COLO829 (cell line): ENCODE measurements at places on chromosomes 5 and 9.

DNA sequence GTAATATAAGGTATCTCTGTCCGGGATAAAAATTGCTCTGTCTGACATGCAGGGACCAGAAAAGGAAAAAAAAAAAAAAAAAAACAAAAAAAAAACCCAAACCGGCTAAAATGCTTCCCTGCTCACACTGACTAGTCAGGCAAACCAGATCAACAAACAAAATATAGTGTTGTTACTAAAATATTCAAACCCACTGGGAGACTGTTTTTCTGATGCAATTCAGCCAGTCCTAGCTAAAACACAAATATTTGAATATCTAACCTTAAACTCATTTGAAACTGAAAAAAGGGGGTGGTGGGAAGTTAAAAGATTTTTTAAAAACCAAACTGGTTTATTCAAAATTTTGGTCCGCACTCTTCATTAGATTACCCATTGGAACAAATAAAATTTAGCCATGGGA lies 61.0 kb downstream of the APBA1 start:
- DNase-seq, result no peak

- no peak for DNase-seq
Measured at GRCh38 chr9:34254141-34254913, 74.7 kb downstream of the KIF24 start.

GRCh38 chr9:15612962-15613361 lies 60.1 kb downstream of the CCDC171 start:
- no peak for DNase-seq

GRCh38 chr5:88833371-88834130 lies 49.4 kb downstream of the MEF2C start:
- DNase-seq, result peak; percentile 85

- no peak for DNase-seq
Measured at GRCh38 chr9:20808002-20808401, 123.9 kb downstream of the FOCAD start.

- DNase-seq, result no peak
Measured at GRCh38 chr5:145008876-145009530, 826.1 kb downstream of the PRELID2 start.

DNA sequence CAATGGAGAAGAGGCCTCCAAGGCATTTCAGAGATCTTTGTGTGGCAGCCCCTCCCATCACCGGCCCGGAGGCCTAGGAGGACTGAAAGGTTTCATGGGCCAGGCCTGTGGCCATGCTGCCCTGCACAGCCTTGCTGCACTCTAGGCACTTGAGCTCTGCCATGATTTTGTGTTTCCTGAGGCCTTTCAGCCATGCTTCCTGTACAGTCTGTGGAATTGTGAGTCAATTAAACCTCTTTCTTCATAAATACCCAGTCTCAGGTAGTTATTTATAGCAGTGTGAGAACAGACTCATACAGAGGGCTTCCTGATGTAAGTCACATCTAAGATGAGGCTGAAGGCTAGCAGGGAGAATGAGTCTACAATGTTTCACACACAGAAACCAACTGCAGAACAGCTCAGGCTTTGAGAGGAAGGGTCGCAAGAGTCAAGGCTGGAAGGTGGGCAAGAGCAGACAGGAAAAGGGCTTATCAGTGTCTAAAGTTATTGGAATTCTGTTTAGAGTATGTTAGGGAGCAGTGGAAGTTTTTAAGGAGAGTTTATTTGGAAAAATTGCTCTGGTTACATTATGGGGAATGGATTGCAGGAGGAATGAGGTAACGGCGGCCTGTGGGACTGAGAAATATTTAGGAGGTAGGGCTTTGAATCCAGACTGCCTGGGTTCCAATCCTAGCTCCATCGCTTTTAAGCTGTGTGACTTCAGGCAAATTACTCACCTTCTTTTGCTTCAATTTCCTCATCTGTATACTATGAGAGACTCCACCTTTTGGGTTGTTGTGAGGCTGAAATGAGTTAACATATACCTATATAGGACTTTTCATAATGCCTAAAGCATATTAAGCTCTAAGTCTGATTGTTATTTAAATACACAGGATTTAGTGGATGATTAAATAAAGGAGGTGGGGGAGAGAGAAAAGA lies 291.2 kb downstream of the CWC27 start:
- no peak for DNase-seq

DNA sequence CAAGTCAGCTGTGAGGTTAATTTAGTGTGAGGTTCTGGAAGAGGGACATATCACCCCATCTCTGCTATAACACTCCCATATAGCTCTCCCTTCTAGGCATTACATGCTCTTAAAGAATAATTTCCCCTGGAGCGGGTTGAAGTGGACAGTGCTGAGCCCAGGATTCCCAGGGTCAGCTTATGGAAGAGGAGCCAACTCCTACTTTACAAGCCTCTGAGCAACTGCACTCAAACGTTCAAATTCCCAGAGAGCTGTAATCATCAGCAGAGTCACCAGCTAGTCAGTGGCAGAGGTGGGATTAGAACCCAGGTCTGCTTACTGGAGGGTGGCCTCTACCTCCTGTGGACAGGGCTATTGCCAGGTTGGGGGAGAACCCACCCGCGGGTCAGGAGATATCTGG lies 1.4 kb downstream of the NEURL1B start:
- no peak for DNase-seq

GRCh38 chr5:135609981-135610380 lies 31.2 kb upstream of the CXCL14 start:
- DNase-seq, result no peak

- no peak for DNase-seq
Measured at GRCh38 chr5:41256400-41256799, 43.1 kb upstream of the C6 start.

GRCh38 chr5:43232943-43233833 lies 41.2 kb downstream of the NIM1K start:
- no peak for DNase-seq

DNA sequence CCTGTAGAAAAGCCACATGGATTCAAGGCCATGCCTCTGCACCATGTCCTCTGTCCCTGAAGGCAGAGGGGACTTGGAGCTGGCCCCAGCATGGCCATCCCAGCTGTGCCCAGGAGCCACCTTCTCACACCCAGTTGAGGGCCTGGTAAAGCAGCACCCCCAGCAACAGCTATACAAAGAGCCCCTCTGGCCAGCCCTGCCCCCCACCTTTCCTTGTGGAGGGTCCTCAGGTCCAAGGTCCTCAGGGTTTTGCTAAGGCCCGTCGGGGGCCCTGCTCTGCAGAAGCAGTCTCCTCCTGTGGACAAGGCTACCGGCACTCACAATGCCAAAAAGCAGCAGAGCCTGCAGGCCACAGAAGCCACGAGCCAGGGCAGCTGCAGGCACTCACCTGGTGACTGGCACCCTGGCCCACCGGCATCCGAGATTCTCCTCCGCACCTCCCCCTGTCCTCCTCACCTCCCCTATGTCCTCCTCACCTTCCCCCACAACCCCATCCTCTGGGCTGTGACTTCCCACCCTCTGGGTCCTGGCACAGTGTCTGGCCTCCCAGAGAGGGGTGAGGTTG lies 39.9 kb upstream of the LPCAT1 start:
- no peak for DNase-seq

GRCh38 chr5:151565971-151566370 lies 25.2 kb downstream of the FAT2 start:
- no peak for DNase-seq

DNA sequence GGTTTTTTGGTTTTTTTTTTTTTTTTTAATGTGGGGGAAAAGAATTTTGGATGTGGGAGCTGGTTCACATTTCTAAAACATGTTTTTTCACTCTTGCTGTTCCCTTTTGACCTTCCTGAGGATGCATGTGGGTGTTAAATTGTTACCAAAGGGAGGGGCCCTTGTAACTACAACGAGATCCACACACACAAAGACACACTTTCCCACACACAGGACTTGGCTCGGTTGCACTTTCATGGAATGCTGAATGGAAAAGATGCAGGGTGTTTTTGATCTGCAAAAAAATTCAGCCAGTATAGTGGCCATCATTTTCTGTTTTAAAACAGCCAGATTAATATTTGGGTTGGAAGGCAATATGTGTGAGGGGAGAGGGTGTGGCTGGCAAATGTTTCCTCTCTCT lies 576.9 kb downstream of the EBF1 start:
- DNase-seq, result no peak

- DNase-seq, result no peak
Measured at GRCh38 chr5:36593867-36594266, 12.5 kb upstream of the SLC1A3 start.

DNA sequence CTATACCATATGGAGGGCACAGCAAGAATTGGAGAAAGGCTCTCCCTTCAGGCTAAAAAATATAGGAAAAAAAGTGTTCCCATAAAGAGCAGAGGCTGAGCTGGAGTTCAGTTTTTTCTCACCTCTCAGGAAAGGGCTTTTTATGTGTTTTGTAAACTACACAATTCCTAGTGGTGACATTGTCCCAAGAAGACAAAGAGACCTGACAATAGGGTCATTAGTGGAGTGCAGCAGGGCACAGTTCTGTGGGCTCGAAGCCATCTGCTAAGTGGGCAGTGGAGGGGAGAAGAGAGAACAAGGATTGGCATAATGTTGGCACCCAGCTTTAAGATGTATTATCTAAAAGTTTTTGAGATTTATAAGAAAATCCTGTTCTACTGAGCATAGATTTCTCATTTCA lies 162.5 kb downstream of the HCN1 start:
- DNase-seq, result no peak

DNA sequence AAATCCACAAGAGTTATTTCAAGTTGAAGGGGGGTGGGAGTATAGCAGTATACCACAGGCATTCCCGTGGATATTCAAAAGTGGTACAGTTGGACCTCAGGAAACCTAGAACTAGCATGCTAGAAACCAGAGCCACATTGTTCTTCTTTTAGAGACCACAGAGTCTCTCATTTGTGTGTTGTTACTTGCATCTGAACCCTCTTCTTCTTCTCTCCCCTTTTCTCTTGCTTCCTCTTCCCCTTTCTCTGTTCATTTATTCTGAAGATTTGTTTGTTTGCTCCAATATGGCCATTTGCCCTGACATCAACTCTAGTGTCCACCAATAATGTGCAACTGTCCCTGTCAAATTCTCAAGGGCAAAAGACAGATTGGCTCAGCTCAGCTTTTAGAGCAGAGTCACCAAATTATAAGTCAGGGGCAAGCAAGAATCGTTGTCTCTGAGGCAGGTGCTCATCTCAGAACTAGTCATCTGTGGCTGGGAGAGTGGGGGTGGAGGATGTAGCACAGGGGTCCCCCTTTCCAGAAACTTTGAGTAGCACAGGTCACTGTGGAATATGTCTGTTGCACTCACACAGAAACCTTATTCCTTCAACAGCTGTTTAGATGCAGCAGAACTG lies 321.1 kb downstream of the ARRDC3 start:
- DNase-seq, result no peak

- no peak for DNase-seq
Measured at GRCh38 chr9:37621273-37622121, 29.1 kb upstream of the TOMM5 start.

- DNase-seq, result no peak
Measured at GRCh38 chr5:40791715-40792139, 6.4 kb downstream of the PRKAA1 start.

GRCh38 chr5:134209477-134210245 lies 16.2 kb downstream of the PPP2CA start:
- DNase-seq, result no peak

DNA sequence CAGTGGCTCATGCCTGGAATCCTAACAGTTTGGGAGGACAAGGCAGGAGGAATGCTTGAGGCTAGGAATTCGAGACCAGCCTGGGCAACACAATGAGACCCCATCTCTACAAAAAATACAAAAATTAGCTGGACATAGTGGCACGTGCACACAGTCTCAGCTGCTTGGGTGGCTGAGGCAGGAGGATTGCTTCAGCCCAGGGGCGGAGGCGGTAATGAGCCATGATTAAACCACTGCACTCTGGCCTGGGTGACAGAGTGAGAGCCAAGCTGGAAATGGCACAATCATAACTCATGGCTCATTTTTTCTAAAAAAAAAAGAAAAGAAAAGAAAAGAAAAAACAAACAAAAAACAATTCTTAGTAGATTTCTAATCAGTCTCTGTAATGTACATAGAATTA lies 446.2 kb downstream of the ELAVL2 start:
- DNase-seq, result no peak

DNA sequence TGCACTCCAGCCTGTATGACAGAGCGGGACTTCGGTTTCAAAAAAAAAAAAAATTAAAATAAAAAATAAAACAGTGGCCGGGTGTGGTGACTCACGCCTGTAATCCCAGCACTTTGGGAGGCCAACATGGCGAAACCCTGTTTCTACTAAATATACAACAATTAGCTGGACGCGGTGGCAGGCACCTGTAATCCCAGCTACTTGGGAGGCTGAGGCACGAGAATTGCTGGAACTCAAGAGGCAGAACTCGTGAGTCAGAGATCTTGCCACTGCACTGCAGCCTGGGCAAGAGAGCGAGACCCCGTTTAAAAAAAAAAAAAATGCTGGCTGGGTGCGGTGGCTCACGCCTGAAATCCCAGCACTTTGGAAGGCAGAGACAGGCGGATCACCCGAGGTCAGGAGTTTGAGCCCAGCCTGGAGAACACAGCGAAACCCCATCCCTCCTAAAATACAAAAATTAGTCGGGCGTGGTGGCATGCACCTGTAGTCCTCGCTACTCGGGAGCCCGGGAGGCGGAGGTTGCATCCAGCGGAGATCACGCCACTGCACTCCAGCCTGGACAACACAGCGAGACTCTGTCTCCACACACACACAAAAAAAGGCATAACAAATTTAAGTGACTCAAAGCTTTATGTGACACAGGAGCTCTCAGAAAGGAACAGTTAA lies 1.5 kb upstream of the NPM1 start:
- DNase-seq, result no peak

DNA sequence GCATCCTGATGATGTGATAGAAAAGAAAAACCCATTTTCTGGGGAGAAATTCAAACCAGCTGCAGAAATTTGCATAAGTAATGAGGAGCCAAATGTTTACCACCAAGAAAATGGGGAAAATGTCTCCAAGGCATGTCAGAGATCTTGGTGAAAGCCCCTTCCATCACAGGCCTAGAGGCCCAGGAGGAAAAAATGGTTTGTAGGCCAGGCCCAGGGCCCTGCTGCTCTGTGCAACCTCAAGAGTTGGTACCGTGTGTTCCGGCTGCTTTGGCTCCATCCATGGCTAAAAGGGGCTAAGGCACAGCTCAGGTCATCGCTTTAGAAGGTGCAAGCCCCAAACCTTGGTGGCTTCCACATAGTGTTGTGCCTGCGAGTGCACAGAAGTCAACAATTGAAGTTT lies 543.1 kb downstream of the ZNF608 start:
- DNase-seq, result no peak
